Vein endothelial cell (primary cell): ENCODE measurements at places on chromosomes 5 and 9. TPM values are rescaled to one million over a fixed set of nuclear protein-coding genes. Genes with fewer than 3 reads are reported as not detected.

Gene MAMDC2
- total RNA-seq, result 8.5 and 23.2 TPM in 2 replicates

Gene ITK
- not detected in 2 replicates for total RNA-seq

Gene NR2F1-AS1
- 16.4 and 18.3 TPM in 2 replicates for total RNA-seq

Gene CYSRT1
- 0.65 and 0.67 TPM in 2 replicates for total RNA-seq

Gene ADCY2
- not detected in 2 replicates for total RNA-seq

Gene PTGDS
- total RNA-seq, result not detected in 2 replicates

Gene AFAP1L1
- total RNA-seq, result 98.3 and 130 TPM in 2 replicates

Gene DND1
- total RNA-seq, result 0.38 TPM in 1 of 2 replicates, not detected in the other

Gene IL17B
- not detected in 2 replicates for total RNA-seq

Gene BNC2
- 29.0 and 34.3 TPM in 2 replicates for total RNA-seq
